ENCODE measurements at places on chromosomes 5 and 9.
A peak's percentile ranks its signal among the peaks of the same experiment; 100 is the strongest.

GRCh38 chr5:36658038-36658756, 51.8 kb downstream of the SLC1A3 start:
- DNase-seq, result no peak

DNA sequence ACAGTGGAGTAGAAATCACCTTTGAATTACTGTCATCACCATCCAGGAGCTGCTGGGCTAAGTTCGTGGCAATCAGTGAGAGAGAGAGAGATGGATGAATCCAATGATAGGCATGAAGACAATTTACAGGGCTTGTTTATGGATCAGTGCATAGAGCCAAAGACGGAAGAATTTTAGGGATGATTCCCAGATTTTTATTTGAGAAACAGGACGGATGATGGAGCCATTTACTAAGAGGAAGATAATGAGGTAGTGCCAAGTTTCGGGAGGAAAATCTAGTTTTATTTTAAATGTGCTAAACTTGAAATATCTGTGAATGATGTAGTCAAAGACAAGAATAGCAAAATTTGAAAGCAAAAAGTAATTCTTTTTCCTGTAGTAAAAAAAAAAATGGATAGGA, 394.2 kb upstream of the PAPPA start:
- peak; percentile 22 for DNase-seq

DNA sequence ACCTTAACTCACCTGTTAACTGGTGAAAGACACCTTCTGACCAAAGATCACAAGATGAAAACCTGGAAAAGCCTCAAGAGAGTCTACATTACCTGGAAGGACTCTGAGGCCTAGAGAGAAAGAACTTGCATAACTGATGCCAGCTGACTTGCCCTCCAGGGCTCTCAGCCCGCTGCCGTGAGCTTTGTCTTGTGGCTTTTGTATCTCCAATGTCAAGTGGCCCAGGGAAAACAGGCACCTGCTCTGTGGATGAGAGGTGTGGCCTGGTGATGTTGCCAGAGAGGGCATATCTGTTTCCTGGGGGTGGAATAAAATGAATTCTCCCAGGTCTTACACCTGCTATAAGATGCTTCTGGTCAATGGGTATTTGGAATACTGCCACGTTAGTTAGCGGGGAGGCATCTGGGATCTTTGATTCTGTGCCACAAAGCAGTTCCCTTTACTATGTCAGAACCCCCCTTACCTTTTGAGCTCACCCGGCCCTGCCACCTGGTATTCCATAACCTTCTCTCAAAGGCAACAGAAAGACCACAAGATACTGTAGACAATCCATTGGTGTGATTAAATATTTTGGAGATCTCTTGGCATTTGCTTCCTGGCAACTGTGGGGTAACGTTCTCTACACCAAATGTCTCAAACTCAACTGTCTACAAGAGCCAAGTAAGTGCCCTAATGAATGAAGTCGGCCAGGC, 54.9 kb upstream of the N4BP3 start:
- no peak for DNase-seq

GRCh38 chr5:110086658-110087388, 397.1 kb downstream of the MAN2A1 start:
- peak; percentile 93 for DNase-seq

GRCh38 chr5:78779771-78780616, 131.4 kb upstream of the LHFPL2 start:
- DNase-seq, result peak; percentile 76

- DNase-seq, result no peak
These were observed 150.8 kb upstream of the GRHPR start for GRCh38 chr9:37271679-37272078.

- peak; percentile 43 for DNase-seq
These were observed 35.0 kb upstream of the DMRT1 start for GRCh38 chr9:806285-807156.

GRCh38 chr5:81326554-81326953, 25.2 kb downstream of the ZCCHC9 start:
- DNase-seq, result no peak

GRCh38 chr5:41270423-41271251, 57.3 kb upstream of the C6 start:
- DNase-seq, result peak; percentile 60

- no peak for DNase-seq
These were observed 36.2 kb downstream of the SLC44A1 start for GRCh38 chr9:105280691-105281090.

- no peak for DNase-seq
These were observed 109.4 kb upstream of the PRLR start for GRCh38 chr5:35339616-35340100.

- no peak for DNase-seq
These were observed 59.9 kb downstream of the ZFAND5 start for GRCh38 chr9:72305102-72305546.

DNA sequence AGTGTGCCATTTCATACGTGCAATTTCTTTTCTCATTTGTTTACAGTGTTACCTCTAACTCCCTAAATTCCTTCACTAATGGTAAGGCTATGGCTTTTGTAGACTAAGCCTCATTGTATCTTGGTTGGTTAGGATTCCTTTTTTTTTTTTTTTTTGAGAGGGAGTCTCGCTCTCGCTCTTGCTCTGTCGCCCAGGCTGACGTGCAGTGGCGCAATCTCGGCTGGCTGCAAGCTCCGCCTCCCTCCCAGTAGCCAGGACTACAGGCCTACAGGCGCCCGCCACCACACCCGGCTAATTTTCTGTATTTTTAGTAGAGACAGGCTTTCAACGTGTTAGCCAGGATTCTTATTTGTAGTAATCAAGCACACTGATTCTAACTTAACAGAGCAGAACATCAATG, 57.7 kb downstream of the SPEF2 start:
- no peak for DNase-seq

DNA sequence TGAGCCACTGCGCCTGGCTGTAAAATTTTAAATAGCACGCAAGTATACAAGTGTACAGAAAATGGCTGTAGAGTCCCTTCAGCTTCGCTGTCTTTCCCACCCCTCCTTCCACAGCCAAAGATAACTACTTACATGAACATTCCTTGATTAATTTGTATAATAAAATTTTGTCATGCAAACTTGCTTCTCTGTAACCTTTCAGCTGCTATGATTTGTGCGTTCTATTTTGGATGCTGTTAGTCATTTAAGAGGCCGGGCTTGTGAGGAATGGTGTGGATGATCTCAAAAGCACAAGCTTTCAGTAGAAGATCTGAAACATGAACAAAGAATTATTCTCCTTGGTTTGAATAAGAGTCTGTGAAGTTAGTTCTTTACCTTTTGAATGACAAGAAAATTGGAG, 115.0 kb upstream of the TLE1 start:
- DNase-seq, result peak; percentile 63

GRCh38 chr9:105485131-105485530, 37.3 kb downstream of the FSD1L start:
- DNase-seq, result no peak

DNA sequence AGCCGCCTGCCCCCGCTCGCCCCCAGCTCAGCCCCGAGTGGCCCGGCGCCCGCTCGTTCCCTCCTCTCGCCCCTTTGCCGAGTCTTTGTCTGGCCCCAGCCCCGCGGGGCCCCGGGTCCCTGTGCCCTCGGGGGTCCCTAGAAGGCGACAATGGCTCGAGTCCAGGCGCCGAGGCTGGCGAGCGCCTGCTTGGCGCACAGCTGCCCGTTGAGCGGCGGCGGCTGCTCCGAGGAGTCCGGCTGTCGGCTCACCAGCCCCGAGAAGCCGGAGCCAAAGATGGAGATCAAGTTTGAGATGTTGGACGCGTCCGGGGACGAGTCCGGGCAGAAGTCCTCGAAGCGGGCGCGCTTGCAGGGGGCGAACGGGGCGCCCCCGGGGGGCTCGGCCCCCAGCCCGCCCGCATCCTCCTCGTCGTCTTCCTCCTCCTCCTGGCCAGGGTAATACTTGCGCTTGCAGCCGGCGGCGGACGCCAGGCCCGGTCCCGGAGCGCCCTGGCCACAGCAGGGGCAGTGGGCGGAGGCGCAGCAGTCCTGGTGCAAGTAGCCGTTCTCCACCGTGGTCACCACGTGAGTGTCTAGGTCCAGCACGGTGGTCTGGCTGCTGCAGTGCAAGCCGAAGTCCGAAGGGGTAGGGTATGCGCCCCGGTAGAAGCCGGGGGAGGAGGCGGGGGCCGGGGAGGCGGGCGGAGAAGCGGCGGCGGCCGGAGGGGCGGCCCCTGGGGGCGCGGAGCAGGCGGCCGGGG, 1.2 kb downstream of the IER5L start:
- DNase-seq, result no peak

GRCh38 chr5:142178651-142179050, 70.1 kb downstream of the NDFIP1 start:
- DNase-seq, result no peak

DNA sequence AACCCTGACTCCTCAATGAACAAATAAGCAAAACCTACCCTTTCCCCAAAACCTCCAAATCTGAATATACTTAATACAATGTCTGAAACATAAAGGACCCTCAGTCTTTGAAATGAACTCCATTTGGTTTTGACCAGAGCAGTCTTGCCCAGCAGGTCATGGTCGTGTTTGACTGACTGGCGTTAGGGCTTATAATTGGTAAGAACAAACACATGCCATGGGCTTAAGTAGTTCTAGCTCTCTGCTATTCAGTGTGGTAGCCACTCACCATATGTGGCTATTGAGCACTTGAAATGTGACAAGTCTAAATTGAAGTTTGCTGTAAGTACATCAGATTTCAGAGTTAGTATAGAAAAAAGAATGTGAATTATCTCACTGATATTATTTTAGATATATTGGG, 42.1 kb downstream of the LRRTM2 start:
- no peak for DNase-seq

DNA sequence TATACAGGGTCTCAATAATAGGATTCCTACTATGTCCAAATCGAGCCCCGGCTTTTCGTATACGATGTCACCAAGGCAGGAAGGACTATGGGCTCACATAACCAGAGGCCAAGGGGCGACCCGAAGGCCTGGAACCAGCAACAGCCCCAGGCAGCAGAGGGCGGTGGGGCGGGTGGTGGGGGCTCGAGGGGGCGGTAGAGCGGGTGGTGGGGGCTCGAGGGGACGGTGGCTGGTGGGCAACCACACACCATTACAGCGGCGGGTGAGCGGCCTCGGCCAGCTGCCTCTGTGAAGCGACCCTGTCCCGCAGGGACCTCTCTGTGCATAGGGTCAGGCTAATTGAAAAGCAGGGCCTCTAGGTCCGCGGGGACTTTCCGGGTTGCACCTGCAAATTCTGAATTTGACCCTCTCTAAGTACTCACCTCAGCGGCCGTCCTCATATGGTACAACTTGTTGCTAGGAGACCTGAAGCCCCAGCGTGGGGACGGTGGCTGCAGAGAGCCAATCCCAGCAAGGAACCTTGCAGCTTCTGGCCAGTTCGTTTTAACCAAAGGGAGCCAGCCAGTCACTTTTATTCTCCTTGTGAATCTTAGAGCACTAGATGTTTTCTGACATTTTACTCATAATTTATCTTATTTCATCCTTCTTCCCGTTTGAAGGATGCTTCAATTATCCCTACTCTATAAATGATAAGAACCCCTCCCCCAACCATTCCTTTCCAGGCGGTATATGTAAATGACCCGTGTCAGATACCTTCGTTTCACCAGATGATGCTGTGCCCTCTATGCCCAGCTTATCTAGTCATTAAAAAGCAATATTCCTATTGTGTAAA, at the start of gene NME5:
NME5 (minus strand) TSS at position 480 of the 832 bp plus-strand sequence. CDS start 648 bp downstream, outside the sequence.
- peak; percentile 39 for DNase-seq

GRCh38 chr9:131523451-131524435, 7.3 kb downstream of the UCK1 start:
- no peak for DNase-seq

DNA sequence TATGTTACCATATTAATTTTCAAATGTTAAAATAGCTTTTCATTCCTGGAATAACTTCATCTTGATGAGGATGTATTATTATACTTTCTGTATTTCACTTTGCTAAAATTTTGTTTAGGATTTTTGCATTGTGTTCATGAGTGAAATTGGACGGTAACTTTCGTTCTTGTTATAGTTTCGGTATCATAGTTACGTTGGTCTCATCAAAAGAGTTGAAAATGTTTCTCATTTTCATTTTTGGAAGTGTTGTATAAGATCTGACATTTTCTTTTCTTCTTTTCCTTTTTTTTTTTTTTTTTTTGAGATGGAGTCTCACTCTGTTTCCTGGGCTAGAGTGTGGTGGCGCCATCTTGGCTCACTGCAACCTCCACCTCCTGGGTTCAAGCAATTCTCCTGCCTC, 20.0 kb downstream of the PRRT1B start:
- DNase-seq, result no peak

DNA sequence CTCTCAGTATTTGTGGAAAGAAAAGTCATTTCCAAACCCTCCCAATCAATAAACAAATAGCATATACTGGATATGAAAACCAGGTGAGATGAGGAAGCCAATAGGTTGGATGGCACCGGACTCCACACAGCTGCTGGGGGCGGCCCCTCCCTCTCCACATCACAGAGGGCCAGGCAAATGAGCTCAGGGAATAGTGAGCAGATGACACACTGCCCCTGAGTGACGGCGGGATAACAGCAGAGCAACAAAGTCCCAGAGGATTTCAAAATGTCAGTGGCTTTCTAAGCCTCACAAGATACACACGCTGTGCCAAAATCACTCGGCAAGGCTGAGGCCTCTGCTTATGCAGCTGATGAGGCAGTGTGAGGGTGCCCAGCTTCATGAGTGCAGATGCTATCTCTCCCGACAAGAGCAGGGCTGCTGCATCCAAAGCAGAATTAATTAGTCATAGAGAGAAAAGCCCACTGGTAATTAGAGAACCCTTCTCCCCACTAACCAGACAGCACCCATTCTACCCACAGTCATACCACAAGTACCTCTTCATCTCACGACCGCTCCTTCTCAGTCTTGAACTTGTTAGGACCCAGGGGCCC, 235.0 kb upstream of the NFIL3 start:
- DNase-seq, result no peak

DNA sequence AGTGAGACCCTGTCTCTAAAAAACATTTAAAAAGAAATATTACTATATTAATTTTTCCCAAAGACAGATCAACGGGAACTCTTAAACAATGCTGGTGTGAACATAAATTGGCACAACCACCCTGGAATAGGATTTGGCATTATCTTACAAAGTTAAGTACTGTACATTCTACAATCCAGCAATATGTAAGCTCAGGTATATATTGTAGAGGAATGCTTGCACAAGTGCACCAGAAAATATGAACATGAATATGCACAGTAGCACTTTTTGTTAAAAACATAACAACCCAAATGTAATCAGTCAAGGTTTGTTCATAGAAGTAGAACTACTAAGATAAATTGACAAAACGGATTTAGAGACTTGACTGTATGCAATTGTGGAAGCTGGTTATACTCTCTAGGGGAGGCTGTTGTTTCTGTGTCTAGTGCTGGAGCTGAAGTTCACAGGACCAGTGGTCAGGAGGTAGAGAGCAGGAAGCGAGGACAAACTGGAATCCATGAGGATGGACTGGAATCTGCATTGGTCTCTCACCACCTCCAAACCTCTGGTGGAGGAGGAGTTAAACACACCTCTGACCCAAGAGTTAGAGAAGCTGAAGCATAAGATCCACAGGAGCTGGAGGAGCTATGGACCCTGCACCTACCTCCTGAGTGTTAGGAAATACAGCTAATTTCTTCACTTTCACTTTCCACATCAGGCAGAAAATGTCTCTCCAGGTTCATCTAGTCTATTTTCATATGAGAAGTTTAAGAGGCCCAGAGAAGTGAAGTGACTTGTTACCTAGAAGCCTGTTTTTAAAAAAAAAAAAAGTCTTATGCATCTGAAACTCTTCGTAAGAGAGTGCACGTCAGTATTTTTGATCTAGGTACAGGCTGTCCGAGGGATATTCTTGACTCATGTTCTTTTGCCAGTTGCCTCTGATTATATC, 20.3 kb upstream of the RIC1 start:
- DNase-seq, result no peak

All from AG10803 (cell line).